ENCODE measurements at places on chromosomes 3 and 15. TPM values are rescaled to one million over a fixed set of nuclear protein-coding genes. Genes with fewer than 3 reads are reported as not detected.
A peak's percentile ranks its signal among the peaks of the same experiment; 100 is the strongest.

The MUC20 gene
- 0.28 TPM for total RNA-seq

The PLEKHO2 gene
- total RNA-seq, result 16.6 TPM

The CDHR4 gene
- total RNA-seq, result not detected

The SYNPR gene
- not detected for total RNA-seq

The GPR176 gene
- total RNA-seq, result 49.1 TPM

The CLDN18 gene
- not detected for total RNA-seq

The P3H2 gene
- 42.3 TPM for total RNA-seq

The FBXL22 gene
- total RNA-seq, result 0.03 TPM

The LRRIQ4 gene
- 0.04 TPM for total RNA-seq

The CLCN2 gene
- total RNA-seq, result 5.4 TPM

GRCh38 chr15:96294766-96295165 is 35.7 kb upstream of the NR2F2 start:
- DNase-seq, result no peak

DNA sequence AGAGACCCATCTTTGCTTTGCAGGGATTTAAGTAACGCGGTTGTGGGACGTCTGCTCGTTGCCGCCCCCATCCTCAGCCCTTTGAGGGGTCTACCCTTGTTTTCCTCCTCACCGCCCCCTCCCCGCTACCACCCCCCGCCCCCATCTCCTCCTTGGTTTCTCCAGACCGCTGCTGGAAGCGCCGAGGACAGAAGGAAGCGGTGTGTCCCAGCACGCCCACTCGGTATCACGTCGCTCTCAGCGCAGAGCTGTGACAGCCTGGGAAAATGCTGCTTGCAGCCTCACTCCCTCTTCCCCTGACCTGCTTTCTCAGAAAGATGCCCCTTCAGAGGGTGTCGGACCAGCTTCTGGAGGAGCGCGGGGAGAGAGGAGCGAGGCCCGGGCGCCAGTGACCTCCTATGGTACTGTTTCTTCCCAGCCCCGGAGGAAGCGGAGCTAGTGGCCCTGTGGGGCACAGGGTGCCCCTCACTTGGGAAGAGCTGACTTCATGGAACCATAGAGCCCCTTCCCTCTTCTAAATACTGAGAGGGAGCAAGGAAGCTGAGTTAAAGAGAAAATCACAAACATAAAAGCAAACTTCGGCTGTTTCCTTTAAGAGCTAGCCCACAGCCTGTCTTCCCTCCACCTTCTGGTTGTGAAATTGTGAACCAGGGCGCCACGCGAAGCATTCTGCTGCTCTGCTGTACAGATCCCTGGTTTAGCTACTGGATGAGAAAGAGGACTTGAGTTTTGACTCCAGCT is 698 bp downstream of the IL1RAP start:
- DNase-seq, result no peak

DNA sequence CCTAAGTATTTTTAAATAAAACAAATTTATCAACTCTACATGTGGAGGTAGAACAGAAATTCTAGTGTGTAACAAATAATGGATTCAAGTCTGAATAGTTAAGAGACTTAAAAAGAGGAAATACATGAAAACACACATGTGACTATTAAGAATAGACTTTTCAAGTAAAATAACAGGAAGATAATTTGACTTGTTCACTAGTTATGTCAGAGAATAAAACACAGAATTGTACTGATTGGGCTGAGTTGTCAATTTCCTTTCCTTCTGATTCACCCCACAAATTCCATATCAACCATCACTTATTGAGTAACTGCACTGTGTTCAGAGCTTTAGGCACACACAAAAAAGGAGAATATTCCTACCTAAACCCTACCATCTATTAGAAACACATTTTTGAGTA is 557.2 kb downstream of the TUSC7 start:
- DNase-seq, result no peak

DNA sequence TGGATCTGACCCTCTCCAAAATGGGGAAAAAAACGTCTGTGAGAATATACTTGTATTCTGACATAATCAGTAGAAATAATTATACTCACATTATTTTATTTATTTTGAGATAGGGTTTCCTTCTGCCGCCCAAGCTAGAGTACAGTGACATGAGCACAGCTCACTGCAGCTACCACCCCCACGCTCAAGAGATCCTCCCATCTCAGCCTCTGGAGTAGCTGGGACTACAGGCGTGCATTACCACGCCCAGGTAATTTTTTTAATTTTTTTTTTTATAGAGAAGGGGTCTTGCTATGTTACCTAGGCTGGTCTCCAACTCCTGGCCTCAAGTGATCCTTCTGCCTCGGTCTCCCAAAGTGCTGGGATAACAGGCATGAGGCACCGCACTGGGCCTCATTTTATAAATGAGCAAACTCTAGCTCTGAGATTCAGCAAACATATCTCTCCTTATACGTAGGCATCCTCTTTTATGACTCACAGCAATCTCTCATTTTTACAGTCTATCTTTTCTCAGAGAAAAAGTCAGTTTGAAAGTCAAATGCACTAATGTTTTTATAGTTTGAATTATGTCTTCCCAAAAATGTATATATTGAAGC is 989 bp upstream of the VGLL3 start:
- no peak for DNase-seq

DNA sequence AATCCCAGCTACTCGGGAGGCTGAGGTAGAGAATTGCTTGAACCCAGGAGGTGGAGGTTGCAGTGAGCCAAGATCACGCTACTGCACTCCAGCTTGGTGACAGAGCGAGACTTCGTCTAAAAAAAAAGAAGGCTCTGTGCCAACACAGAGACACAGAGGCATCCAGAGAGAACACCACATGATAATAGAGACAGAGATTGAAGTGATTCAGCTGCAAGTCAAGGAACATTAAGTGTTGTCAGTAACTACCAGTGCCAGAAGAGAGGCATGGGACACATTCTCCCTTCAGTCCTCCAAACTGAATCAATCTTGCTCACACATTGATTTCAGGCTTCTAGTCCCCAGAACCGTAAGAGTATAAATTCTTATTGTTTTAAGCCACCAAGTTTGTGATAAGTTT is 97.5 kb downstream of the GOLIM4 start:
- no peak for DNase-seq

DNA sequence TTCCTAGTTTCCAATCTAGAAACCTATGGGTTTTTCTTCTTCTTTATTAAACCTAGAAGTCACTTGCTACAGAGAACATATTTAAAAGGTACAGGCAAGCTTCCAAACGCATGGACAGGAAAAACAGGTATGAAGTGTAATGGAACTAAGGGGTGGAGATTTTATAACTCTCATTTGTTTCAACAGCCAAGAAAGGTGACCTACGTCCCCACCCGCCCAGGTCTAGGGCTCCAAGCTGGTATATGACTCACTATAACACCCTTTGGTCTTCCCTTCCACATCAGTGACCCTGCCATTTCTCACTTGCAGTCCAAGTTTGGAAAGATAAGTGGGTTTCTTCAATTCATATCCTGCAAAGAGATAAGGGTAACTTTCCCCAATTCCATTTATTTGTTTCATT is 6.0 kb upstream of the LIPH start:
- DNase-seq, result peak; percentile 83

DNA sequence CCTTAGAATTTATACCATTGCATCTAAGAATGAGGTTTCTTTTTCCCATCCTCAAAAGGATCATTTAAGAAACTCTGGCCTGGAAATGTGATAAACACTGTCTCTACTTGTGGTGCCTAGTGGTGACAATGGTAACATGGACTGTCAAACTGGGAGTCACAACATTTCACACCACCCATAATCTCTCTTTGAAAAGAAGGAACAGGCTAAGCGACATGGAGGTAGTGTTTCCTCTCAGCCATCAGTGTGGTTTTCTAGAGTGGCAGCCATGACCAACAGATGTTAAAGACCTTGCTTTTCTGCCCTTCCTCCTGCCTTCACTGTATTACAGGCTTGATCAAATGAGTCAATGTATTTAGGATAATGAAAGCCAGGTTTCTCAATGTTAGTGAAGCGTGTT is 283.1 kb upstream of the STAC start:
- no peak for DNase-seq

DNA sequence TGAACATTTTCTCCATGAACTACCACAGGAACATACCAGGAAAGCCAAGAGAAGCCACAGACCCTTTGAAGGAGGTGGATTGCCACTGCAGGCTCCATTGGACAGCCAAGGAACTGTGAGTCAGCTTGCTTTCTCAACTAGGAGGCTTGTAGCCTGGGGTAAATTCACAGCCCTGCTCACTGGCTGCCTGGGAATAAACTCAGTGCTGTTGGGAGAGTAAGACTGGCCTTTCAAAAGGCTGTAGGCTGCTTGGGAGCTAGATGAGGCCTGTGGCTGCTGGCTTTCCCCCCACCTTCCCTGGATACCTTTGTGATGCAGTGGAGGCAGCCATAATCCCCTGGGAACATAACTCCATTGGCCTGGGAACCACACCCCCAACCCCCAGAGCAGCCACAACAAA is 223.5 kb upstream of the RBMS3 start:
- DNase-seq, result peak; percentile 72

GRCh38 chr15:71775856-71776255 is 34.5 kb upstream of the NR2E3 start:
- no peak for DNase-seq

GRCh38 chr15:59315914-59316451 is 56.7 kb downstream of the MYO1E start:
- no peak for DNase-seq

DNA sequence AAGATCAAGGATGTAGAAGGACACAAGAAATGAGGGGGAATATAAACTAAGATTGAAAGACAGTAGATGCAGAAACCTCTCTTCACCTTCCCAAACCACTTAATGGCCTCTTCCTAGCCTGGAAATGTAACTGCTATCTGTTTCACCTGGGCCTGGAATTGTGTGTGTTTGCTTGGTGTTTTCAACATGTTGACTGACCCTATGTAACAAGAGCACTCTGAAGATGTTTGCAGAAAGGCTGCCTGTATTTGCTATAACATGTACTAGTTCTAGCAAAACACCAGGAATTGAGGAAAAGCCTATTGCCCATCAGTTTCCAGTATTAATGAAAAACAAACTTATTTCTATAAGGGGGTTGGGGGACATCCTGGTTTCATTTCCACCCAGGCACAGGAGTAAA is 248.3 kb downstream of the WDR72 start:
- no peak for DNase-seq

DNA sequence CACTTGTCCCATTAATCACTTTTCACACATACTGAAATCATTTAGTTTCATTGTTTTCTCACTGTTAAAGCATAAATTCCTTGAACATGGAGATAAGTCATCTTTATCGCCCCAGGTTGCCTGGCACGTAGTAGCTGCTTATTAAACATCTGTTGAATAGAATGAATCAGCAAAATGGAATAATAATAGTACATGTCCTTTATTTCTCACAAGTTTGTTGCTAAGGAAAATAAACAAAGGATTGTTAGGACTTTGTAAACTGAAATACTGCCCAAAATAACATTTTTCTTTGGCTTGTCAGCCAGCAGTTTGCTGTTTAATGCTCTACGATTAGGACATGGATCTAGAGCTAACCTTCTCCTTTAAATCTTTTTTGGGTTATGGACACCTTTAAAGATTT is 17.9 kb downstream of the SLC35A5 start:
- DNase-seq, result peak; percentile 7

GRCh38 chr15:68935400-68935937 is 5.1 kb downstream of the SPESP1 start:
- DNase-seq, result no peak

DNA sequence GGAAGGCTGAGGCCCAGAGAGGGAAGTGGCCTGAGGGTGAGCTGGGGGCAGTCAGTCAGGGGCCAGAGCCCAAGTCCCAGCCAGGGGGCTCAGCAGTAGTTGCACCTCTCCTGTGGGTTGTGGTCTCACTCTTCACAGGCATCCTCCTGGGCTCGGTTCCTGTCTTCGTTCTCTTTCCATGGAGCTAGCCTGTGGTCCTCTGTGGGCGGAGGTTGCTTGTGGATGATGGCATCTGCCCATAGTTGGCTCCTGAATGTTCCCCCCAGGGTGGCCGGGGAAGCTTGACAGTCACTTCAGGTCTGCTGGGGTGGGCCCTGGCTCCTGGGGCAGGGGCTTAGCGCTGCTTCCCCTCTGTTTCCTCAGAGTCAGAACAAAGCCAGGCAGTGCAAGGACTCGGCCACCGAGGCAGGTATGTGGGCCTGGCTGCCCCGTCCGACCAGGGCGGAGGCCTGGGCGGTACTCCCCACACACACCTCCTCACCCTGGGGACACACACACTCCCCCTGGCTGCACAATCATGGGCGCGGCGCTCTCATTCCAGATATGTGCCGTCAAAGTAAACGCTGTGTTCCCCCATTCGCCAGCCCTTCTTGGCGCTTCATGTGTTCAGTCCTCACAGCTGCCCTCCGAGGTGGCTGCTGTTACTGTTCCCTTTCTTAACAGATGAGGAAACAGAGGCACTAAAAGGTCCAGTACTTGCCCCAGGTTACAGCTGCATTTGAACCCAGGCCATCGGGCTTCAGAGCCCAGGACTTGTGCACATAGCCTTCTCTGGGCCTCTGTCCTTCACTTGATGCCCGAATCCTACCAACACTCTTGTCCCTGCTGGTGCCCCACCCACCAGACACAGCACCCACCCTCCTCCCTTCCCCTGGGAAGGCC is 34.5 kb downstream of the PSTPIP1 start:
- no peak for DNase-seq

DNA sequence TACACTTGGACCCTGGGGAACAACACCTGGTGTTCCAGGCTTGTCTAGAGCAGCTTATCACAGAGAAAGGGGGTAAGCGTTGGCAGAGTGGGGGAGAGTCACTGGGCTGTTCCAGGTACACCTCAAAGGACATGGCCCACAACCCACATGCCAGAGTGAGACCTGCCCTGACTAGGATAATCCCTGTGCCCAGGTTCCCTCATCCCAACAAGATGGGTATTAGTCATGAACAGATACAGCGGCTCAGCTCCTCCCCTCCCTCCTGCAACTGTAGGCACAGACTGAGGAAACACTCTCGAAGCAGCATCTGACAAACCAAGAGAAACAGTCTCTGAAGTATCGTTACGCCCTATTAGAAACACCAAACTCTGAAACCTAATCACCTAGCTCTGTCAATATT is 32.1 kb upstream of the RPS17 start:
- no peak for DNase-seq

Measured in foreskin keratinocyte (primary cell).